ENCODE measurements at places on chromosomes 3 and 15.

DNA sequence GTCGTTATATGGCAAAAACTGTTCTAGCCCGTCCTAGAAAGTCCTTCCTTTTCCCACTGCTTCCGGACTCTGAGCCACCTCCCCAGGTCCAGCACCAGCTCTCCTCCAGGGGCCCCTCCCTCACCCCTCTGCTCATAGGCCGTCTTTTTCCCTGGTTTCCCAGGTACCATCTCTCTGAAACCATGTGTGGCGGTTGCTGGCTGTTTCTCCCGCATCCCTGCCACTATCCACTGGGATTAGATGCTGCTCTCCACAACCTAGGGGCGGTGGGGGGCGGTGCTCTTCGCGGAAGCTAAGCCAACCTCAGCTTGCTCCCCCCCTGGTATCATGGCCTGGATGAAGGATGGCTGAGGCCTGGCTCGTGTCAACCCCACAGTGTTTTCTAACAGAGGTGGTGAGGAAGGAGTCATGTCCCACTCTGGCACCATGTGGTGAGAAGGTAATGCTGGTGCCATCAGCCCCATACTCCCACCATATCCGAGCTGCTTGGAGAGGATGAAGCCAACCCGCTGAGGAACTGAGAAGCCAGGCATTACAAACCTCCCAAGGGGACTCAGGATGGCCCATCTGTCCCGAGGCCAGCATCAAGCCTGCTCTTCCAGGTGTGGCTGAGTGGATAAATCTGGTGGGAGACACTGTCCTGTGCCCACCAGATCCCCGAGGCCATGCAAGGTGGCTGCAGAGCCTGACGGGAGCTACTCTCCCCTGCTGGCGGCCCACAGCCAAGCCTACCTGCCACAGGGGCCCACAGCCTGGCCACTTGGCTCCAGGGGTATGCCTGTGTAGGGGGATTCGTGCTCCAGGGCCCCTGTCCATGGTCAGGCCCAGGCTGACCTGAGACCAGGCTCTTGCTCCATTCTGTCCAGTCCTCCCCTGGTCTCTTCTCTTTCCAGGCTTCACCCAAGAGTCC, 27.9 kb upstream of the SLC41A3 start:
- DNase-seq: no peak

DNA sequence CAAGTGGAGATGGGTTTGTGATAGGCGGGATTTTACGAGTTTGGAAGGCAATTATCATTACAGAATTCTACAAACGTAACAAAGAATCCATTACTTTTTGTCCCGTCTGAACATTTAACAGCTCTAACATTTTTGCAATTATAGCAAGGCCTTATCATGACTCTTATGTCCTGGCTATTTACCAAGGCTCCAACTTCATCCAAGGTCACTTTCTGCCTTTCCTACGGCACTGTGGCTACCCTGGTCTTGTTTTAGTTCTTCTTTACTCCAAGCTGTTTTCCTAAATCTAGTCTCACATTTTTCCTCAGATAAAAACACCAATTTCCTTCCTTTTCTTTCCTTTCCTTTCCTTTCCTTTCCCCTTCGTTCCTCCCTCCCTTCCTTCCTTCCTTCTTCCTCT, 33.5 kb upstream of the GRM7 start:
- DNase-seq: no peak

DNA sequence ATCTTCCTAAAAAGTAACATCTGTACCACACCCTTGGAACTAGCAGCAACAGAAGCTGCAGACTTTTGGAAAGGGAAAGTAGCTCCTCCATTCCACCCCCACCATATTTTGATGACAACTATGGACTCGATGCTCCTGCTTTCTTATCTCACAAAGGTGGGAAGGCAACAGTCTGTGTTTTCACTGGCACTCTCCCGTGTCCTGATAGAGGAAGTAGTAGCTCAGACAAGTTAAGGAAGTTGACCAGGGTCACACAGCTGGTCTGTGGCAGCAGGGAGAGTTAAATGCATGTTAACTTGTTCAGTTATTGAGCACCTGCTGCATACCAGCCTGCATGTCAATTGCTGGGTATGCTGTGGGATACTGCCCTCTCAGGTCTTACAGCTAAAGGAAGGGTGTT, 33.1 kb downstream of the BHLHE40 start:
- no peak for DNase-seq

DNA sequence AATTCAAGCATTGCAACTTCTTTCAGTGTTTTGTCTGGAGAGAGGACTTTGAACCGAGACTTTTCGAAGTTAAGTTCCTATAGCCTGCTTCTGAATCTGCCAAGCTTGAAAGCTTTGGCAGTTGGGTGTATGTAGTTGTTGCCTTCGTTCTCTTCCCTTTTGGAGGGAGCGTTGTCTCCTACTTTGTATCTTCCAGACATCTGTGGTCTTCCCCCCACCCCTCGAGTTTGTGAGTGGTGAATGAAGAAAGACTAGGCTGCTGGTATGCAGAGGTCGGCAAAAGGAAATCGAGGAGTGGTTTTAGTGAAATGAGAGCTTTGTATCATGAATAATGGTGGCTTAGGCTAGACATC, 1.3 kb downstream of the CTNNB1 start:
- DNase-seq: peak; percentile 20

DNA sequence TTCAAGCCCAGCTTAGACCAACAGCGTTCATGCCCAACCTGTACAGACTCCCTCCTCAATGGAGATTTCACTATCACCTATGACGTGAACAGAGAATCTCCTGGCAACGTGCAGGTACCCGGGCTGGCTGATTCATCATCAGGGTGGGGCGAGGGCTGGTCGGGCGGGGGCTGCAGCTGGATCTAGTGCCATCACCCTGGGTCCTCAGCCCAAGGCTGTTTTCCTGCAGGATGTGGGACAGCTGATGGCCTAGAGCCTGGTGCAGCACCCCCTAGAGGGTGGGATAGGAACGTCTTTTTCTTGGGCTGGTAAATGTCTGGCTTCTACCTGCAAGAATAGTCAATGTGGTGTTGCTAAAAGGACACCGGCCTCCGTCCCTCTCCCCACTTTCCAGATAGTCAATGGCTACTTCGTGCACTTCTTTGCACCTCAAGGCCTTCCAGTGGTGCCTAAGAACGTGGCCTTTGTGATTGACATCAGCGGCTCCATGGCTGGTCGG, 4.4 kb downstream of the ITIH3 start:
- no peak for DNase-seq

DNA sequence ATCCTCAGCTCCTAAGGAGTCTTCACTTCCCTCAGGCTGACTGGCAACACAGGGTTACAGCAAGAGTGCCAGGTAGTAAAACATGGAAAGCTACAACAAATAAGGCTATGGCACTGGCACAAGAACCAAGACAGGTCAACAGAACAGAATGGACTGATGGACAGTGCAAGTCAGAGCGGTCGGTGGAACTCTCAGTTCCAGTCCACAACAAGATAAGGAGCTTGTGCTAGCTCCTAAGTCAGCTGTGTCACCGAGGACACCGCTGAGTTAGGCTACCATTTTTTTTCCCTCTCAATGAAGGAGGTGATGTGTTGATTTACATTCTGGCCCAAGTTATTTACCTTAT, 55.9 kb upstream of the LIMD1 start:
- no peak for DNase-seq

- no peak for DNase-seq
Measured at GRCh38 chr15:42836251-42836650, 84.3 kb downstream of the TTBK2 start.

- DNase-seq: no peak
Measured at GRCh38 chr3:9180764-9181117, 68.7 kb downstream of the SRGAP3 start.

DNA sequence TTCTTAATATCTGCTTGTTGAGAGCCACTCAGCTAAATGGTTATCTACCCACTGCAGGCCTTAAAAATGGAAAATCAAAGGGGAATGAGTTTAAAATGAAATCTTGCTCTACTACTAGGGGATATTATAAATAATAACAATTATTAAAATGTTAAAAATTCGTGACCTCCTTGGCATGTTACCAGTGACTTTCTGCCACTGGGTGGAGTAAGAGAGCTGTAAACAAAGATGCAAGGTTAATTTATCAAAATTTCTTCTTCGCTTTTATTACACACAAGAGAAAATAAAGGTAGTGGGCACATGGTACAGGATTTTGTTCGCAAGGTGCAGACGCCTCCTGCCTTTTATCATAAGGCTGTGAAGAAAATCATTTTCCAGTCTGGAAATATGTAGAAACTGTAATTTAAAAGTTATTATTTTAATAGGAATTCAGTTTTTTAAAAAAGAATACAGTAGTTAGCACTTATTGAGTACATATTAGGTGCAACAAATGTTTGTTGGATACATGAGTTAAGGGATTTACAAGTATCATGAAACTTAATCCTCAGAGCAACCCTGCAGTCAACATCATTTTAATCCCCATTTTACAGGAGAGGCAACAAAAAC, 272.6 kb downstream of the SUCLG2 start:
- DNase-seq: no peak

DNA sequence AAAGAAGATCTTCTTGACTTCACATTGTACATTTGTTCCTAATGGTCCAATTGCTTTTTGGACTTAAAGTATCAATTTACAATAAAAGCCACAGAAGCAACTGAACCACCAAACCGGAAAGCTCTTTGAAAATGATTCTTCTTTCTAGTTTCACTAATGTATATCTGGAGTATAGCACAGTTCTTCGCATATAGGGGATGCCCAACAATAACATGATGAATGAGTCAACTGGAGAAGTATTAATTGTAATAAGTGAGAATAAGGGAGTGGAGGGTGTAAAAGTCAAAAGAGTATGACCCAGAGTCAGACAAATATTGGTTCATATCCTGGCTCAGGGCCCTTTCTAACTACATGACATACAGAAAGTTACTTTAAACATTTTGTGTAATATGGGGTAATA, 425.2 kb downstream of the ZBTB20 start:
- no peak for DNase-seq

DNA sequence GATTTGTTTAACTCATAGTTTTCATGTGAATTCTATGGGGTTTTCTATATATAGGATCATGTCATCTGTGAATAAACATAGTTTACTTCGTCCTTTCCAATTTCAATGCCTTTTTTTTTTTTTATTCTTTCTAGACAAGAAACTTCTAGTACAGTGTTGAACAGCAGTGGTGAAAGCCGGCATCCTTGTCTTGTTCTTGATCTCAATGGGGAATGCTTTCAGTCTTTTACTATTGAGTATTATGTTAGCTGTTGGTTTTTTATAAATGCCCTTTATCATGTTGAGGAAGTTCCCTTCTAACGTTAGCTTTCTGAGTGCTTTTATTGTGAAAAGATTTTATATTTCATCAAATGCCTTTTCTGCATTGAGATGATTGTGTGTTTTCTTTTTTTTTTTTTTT, 69.0 kb downstream of the SLMAP start:
- DNase-seq: no peak

DNA sequence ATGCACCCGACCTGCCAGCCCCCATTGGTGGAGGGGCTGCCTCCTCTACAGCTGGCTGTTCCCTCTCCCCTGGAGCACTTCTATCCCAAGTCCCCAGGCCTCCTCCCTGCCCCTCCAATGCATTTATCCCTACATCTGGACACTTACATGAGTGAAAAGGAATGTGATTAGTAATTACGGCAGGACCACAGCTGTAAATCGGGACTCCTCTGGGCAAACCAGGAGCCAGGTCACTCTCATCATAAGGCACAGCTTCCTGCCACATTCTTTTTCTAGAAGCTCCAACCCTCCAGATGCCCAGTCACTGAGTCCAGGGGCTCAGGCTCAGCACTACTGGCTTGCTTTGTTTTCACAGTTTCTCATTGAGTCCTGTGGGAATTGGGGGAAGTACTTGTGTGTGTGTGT, 54.3 kb downstream of the IL20RB start:
- DNase-seq: no peak

DNA sequence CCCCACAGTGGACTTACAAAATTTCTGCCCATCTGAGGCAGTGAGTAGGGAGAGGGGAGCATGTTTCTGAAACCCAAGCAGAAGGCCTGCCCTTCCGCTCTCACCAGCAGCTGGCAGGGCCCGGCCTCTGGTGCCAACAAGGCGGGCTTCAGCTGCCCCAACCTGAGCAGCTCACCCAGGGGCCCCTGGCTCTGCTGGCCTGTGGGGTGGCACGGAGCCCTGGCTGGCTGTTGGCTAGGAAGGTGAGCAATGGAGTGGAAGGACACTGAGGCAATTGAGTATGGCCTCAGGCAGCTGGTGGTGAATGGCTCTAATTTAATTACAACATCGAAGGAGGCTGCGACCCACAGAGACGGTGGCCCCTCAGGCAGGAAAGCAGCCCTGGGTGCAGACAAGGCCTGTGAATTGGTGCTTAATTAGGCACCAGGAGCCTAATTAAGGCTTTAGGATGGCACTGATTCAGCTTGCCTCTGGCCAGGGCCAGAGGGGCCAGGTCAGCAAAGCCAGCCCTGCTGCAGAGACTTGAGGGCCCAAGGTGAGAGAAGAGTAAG, 60.9 kb downstream of the ST8SIA2 start:
- no peak for DNase-seq

- DNase-seq: no peak
Measured at GRCh38 chr3:132550579-132551305, 46.3 kb upstream of the ACKR4 start.

GRCh38 chr3:62525281-62525680, 151.9 kb upstream of the FEZF2 start:
- DNase-seq: no peak
